Activated gamma-delta T cell (primary cell): ENCODE measurements at places on chromosomes 12 and 14.

- no peak for DNase-seq
These were observed 9.3 kb downstream of the CCDC196 start for GRCh38 chr14:66495218-66496098.

DNA sequence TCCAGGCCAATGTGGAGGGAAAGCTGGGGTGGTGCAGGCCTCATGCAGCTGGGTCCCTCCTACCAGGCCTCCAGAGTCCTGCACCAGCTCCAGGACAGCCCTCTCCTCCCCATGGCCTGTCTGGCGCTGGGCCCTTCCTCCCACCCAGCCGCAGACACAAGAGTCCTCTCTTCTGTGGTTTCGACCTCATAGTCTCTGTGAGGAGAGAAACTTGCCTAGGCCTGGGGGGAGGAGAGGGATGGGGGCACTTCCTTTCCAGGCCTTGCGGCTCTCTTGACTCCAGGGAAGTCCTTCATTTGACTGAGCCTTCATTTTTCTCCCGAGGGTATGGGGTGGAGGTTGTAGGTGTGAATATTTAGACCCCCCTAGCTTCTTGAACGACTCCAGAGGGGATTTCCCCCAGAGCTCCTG lies 2.3 kb downstream of the MMP14 start:
- DNase-seq = no peak

DNA sequence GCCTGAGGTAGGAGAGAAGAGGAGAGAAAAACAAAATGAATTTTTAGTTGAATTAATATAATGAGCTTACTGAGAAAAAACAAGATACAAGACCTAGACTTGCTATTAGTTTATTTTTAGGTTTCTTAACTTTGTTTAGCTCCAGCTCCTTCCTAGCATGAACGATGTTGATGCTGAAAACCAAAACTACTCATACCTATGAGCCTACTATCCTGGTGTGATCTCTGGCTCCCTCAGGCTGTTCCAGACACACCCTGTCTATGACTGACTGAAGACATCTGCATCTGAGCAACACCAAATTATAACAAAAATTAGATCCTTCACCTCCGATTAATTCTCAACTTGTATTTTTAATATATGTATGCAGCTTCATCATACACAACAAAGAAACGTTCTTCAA lies 190.4 kb downstream of the SLC5A8 start:
- DNase-seq = no peak

DNA sequence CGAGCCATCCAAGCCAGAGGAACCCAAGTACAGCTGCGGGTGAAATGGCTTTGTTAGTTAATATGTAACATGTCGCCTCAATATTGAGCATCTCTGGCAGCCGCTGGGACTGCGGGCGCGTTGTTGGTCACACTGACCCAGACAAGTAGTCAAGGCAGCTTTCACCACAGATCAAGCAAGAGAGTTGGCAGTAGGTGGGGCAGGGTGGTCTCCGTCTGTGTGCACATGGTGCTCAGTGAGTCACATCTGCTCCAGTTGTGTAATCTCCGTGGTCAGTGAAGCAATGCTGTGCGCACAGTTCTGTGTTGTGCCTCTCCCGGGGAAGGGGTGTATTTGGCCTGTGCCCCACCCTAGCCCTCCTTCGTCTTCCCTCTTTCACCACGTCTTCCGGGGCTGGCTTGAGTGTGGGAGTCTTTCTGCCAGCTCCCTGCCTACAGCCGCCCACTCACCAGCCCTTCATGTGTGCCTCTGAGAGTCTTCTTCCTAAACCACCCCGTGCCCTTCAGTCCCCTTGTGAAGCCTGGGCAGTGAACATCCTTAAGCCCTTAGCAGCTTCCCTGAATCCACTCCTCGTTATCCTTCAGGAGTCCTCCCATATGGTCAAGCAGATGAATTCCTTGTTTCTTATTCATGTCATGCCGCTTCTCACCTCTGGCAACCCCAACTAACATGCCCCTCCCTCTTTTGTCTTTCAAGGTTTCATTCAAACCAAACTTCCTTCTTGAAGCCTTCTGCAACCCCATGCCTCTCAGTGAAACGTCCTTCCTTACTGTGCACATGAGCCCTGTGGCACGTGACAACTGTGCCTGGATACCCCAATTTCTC lies 242.1 kb downstream of the CACNA1C start:
- DNase-seq = no peak

GRCh38 chr14:60656686-60657455 lies 7.6 kb upstream of the SIX1 start:
- no peak for DNase-seq

DNA sequence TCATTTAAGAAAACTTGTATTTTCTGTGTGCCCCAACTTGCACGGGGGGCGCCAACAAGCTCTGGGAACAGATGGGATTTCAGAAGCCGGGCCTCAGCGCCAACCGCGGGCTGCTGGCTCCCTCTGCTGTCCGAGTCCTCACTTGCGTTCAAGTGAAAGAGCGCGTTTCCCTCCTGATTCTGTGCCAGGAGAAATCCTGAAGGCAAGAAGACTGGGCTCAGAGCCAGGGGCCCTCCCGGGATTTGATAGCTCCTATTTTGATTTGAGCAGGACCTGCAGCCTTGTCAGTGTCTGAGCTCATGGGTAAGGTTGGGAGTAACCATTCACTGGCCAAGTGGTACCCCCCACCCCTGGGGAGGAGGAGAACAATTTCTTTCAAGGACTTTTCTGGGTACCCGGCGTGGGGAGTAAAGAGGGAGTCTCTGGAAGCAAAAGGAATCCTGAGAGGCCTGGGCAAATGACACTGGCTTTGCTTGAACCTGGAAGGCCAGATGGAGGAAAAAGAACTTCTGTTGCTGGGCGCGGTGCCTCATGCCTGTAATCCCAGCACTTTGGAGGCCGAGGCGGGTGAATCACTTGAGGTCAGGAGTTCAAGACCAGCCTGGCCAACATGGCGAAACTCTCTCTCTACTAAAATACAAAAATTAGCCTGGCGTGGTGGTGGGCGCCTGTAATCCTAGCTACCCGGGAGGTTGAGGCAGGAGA lies 179.0 kb upstream of the RGS6 start:
- DNase-seq = peak; percentile 23
